T-helper 1 cell treated with Interleukin-12 subunit alpha and Interleukin-12 subunit beta and Interleukin-4 antibody, amounts not matched to agents 30 ng/mL and 1 ng/mL, for 36 hours (primary cell): ENCODE measurements at places on chromosomes 3 and 15. TPM values are rescaled to one million over a fixed set of nuclear protein-coding genes. Genes with fewer than 3 reads are reported as not detected.

The USP19 gene
- 71.7 and 75.0 TPM in 2 replicates for total RNA-seq

The APBA2 gene
- total RNA-seq = 4.4 and 5.8 TPM in 2 replicates

The C3orf33 gene
- total RNA-seq = 0.46 and 0.83 TPM in 2 replicates

The POPDC2 gene
- 2.0 and 2.3 TPM in 2 replicates for total RNA-seq

The ATG7 gene
- 36.7 and 41.7 TPM in 2 replicates for total RNA-seq

The PYGO1 gene
- not detected in 2 replicates for total RNA-seq

The ARHGEF3 gene
- 92.4 and 92.7 TPM in 2 replicates for total RNA-seq

The LRRC31 gene
- total RNA-seq = not detected in 2 replicates

The DCLK3 gene
- not detected in 2 replicates for total RNA-seq

The TAGLN3 gene
- 0.66 and 0.73 TPM in 2 replicates for total RNA-seq

The C3orf18 gene
- total RNA-seq = 52.9 and 54.2 TPM in 2 replicates

The UROC1 gene
- not detected in 2 replicates for total RNA-seq

The ANKDD1A gene
- total RNA-seq = 2.2 and 2.6 TPM in 2 replicates

The RGMA gene
- total RNA-seq = 0.07 TPM in 1 of 2 replicates, not detected in the other

The IGF2BP2 gene
- 0.29 and 0.80 TPM in 2 replicates for total RNA-seq

The ZIC4 gene
- not detected in 2 replicates for total RNA-seq

The KIF7 gene
- total RNA-seq = 0.44 and 0.71 TPM in 2 replicates

The GOLGA8N gene
- total RNA-seq = 30.5 and 31.3 TPM in 2 replicates

The SSUH2 gene
- total RNA-seq = 0.07 TPM in 1 of 2 replicates, not detected in the other

The CIP2A gene
- 42.9 and 45.1 TPM in 2 replicates for total RNA-seq

The FOXB1 gene
- total RNA-seq = 1.4 and 1.6 TPM in 2 replicates

The SLC12A1 gene
- total RNA-seq = not detected in 2 replicates

The CLCN2 gene
- 3.7 and 4.9 TPM in 2 replicates for total RNA-seq

The EPHA6 gene
- total RNA-seq = not detected in 2 replicates

The PRR20G gene
- total RNA-seq = not detected in 2 replicates

The AEN gene
- total RNA-seq = 58.2 and 59.1 TPM in 2 replicates

The FEZF2 gene
- total RNA-seq = not detected in 2 replicates

The CLEC3B gene
- 1.0 TPM in 1 of 2 replicates, not detected in the other for total RNA-seq

The ISLR gene
- not detected in 2 replicates for total RNA-seq

The CSTA gene
- not detected in 2 replicates for total RNA-seq

The SAMD7 gene
- not detected in 2 replicates for total RNA-seq

The NPTN gene
- total RNA-seq = 83.2 and 90.2 TPM in 2 replicates

The TEX264 gene
- 62.0 and 66.2 TPM in 2 replicates for total RNA-seq

The GPR149 gene
- not detected in 2 replicates for total RNA-seq

The GNAT1 gene
- total RNA-seq = not detected in 2 replicates

The GOLGA6L7 gene
- not detected in 2 replicates for total RNA-seq

The ACAN gene
- total RNA-seq = not detected in 2 replicates

The LIPC gene
- 3.6 and 4.4 TPM in 2 replicates for total RNA-seq
